ENCODE measurements at places on chromosomes 7 and 10. TPM values are rescaled to one million over a fixed set of nuclear protein-coding genes. Genes with fewer than 3 reads are reported as not detected.

- DNase-seq: no peak
Measured at GRCh38 chr7:137881607-137882260, 35.0 kb upstream of the DGKI start.

DNA sequence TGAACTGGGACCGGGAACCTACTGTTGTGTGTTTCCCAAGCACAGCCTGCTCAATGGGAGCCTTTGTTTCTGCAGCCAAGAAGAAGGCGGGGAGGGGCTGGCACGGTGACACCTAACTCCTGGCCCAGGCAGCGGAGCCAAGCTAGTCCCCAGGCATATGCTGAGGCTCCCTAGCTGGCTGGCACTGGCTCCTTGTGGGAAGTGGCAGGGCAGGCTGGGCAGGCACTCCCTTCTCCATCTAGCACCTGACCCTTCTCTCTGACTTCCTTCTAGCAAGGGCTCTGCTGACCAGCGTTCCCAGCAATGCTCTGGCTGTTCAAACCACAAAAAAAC, 325.0 kb downstream of the PLXNA4 start:
- no peak for DNase-seq

DNA sequence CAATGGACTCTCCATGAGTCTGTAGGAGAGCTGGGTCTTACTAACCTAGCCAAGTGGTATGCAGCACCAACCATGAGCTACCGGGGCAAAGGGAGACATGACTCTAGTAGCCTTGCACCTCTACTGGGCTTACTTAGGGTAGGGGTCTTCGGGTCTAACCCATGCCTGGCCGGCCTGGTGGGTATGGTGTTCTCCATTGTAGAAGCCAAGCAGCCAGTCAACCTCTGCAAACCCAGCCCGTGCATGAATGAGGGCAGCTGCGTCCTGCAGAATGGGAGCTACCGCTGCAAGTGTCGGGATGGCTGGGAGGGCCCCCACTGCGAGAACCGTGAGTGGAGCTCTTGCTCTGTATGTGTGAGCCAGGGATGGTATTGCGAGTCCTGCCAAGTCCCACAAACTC, 51.0 kb downstream of the VWA2 start:
- DNase-seq: no peak

DNA sequence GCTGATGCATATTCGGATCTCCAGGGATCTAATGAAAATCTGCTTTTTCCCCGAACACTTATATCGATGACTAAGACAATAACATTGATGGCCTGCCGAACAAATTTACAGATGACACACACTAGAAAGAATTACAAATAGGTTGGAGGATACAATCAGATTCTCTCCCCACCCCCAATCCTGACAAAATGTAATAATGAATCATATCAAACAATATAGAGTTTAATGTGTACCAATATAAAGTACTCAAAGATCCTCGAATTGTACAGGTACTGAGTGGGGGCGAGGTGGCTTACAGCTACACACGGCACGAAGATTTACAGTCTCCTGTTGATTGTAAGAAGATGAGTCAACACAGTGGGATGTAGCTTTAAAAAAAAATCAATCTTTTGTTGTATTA, 182.7 kb upstream of the MKLN1 start:
- no peak for DNase-seq

GRCh38 chr10:21503542-21503941, 21.9 kb downstream of the SKIDA1 start:
- DNase-seq: no peak

- no peak for DNase-seq
Measured at GRCh38 chr10:48744587-48744986, 59.9 kb downstream of the WDFY4 start.

DNA sequence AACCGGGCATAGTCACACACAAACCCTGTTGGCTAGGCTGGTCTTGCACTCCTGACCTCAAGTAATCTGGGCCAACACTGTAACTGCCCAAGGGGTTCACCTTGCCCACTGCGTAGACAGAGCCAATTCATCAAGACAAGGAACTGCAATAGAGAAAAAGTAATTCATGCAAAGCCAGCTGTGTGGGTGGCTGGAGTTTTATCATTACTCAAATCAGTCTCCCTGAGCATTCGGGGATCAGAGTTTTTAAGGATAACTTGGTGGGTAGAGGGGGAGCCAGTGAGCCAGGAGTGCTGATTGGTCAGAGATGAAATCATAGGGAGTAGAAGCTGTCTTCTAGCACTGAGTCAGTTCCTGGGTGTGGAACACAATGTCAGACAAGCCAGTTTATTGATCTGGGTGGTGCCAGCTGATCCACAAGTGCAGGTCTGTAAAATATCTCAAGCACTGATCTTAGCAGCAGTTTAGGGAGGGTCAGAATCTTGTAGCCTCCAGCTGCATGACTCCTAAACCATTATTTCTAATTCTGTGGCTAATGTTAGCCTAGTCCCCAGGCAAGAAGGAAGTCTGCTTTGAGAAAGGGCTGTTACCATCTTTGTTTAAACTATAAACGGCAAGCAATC, 15.6 kb upstream of the FXYD4 start:
- no peak for DNase-seq

DNA sequence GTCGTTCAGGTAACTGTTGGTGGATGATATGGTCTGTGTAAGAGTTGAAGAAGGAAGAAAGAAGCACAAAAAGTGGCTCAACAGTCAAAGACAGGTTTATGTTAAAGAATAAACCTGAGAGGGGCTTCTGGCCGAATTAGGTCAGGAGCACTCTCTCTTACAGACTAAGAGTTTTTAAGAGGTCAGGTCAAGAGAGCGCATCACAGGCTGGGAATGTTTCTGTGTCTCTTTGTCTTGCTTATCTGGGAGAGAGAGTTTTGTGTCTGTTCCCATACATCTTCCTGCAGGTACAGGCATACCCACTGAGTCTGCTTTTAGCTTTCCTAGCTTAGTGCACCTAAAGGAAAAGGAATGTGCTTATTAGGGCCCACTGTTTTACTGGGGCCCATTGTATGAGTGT, 22.2 kb upstream of the PRPF18 start:
- DNase-seq: no peak

DNA sequence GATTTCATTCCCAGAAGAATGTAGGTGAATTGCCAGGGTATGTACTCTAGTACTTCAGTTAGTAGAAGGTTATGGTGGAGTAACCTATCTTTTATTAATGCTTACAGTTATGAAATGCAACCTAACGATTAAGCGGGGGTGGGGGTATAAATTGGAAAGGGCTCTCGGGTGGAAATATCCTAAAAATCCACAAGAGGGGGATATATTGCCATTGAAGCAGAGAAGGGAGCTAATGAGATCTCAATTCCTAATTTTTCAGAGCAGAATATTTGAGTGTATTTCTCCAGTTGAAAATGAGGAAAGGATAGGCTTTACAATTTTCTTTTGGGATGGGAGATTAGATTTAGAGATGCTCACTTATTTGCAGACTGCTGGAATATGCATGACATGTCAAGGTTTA, 90.8 kb downstream of the DNAJB9 start:
- DNase-seq: no peak

DNA sequence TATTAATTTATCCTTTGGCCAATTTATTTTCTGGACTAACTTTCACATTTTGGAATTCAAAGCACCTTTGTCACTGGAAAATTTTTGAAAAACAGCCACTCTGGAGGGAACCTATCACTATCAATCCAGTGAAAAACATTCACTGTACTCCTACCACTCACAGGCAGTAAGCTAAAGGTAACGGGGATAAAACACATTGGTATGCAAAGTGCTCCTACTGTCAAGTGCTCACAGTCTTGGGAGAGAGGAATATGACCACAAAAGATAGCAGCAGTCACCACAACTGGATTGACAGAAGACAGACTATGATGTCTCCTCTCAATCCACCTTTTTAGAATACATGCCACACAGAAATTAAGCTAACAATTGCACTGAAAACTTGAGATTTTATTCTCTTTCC, 13.3 kb downstream of the GSAP start:
- DNase-seq: no peak

DNA sequence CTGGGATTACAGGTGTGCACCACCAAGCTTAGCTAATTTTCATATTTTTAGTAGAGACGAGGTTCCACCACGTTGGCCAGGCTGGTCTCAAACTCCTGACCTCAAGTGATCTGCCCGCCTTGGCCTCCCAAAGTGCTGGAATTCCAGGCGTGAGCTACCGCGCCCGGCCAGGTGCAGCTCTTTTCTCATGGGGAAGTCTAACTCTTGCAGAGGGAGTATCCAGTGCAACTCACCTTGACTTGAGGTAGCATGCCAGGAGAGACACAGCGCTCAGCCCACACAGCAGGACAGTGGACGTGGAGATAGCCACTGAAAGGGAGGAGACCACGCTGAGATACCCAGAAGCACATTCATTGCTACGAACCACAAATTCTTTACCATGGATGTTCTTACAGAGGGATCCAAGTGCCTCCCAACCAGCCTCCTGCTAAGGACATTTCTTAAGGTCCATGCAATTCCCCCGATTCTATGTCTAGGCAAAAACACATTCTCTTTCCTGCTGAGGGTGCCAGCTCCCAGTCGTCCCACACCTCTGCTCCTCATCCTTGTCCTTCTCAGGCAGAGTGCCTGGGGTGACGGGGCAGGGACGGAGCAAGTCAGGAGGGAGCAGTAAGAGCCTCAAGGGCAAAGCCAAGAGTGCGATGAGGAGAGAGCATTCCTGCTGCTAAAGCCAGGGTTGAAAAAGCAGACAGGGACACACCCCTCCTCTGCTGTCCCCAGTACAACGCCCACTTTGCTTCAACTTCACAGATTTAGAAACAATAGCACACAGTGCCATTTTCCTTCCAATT, 21.0 kb downstream of the IL15RA start:
- DNase-seq: no peak

The TMEM229A gene
- total RNA-seq: not detected

The CDK14 gene
- total RNA-seq: 34.9 TPM

The TMEM270 gene
- not detected for total RNA-seq

The INMT gene
- total RNA-seq: 156 TPM

Measured in omental fat pad (tissue), 4 donors.